CD8-positive, alpha-beta memory T cell (primary cell): ENCODE measurements at places on chromosomes 12 and 14. TPM values are rescaled to one million over a fixed set of nuclear protein-coding genes. Genes with fewer than 3 reads are reported as not detected.

Gene COPS7A
- total RNA-seq, result 49.7 TPM

Gene ACRBP
- total RNA-seq, result 1.8 TPM

Gene PSMD9
- total RNA-seq, result 89.9 TPM

Gene LRRC10
- not detected for total RNA-seq

Gene FAM181A
- not detected for total RNA-seq

Gene KTN1
- total RNA-seq, result 146 TPM

DNA sequence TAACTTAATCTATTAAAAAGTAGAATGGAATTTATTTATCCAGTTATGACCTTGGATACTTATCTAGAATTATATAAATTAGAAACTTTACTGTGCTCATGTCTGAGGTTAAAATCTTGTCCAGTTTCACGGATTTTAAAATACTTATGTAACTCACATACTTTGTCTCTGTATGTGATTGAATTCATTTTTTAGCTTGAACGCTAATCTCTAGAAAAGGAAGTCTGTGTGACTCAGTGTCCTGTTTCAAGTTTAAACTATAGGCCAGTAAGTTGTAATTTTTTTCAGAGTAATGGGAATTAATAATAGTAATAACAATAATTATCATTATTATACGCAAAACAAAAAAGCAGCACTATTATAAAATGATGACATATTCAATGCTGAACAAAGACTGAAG, 168.6 kb downstream of the CPNE8 start:
- no peaks in the 10 kb centered on the region for H3K27me3 ChIP-seq
- no peak overlapping the region for H3K4me3 ChIP-seq
- no peaks in the 10 kb centered on the region for H3K4me1 ChIP-seq

GRCh38 chr14:89085231-89085731, 260.8 kb downstream of the TTC8 start:
- H3K4me3 ChIP-seq, result no peak overlapping the region
- no peaks in the 10 kb centered on the region for H3K27me3 ChIP-seq
- DNase-seq, result no peak
- no peaks in the 10 kb centered on the region for H3K36me3 ChIP-seq
- H3K4me1 ChIP-seq, result no peaks in the 10 kb centered on the region

DNA sequence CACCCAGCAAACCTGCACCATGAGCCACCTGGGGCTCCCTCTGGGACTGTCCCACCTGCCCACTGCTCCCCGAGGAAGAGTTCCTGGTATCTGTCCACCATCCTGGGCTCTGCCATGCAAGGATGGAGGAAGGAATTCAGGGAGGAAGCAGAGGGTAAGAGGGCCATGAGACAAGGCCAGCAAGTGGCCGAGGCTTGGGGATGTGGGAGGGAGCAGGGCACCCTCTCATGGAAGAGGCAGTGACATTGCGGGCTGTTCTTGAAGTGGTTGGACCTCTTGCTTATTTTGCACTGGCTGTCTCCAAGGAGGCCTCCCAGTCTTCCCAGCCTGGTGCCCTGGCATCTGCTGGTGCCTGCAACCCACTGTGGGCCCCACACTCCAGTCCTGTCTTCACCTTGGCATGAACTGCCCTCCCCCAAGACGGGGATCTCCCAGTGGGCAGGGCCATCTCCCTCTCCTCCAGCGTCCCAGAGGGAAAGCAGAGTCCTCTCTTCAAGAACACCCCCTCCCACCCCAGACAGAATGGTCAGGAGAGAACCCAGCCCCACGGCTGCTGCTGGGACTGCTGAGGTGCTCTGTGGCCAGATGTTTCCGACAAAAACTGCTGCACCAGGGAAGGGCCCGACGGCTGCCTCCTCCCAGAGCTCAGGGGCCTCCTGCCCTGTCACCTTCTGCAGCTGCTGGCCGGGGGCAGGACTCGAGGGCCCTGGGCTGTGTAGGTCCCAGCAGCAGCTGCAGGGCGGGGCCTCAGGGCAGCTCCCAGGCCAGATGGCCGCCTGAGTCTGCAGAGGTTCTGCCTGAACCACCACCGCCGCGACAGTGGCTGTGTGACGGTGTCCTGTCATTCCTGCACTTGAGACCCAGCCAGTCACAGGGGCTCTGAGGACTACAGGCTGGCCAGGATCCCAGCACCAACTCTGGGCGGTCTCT, 1.8 kb upstream of the AKT1 start:
- H3K27ac ChIP-seq, result no peak overlapping the region
- H3K4me3 ChIP-seq, result no peak overlapping the region
- H3K4me1 ChIP-seq, result peaks cover 48% of the 10 kb centered on the region
- no peak for DNase-seq
- no peaks in the 10 kb centered on the region for H3K27me3 ChIP-seq

DNA sequence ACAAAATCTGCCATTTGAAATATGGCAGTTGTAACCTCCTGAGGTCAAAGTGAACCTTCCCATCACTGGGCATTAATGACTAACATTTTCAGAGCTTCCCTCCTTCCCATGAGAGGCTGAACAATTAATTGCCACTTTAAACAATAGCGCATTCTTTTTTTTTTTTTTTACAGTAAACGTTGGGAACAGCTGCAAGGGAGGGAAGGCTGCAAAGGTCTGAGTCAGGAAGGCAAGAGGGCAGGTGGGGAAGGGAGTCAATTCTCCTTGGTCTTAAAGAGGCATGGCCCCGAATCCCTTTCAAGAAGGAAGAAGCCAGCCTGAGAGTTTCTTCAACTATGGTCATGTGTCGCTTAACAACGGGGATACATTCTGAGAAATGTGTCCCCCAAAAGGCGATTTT, 41.0 kb upstream of the PLEKHG3 start:
- no peaks in the 10 kb centered on the region for H3K27me3 ChIP-seq
- no peak for DNase-seq
- H3K27ac ChIP-seq, result no peak overlapping the region
- no peak overlapping the region for H3K4me3 ChIP-seq

DNA sequence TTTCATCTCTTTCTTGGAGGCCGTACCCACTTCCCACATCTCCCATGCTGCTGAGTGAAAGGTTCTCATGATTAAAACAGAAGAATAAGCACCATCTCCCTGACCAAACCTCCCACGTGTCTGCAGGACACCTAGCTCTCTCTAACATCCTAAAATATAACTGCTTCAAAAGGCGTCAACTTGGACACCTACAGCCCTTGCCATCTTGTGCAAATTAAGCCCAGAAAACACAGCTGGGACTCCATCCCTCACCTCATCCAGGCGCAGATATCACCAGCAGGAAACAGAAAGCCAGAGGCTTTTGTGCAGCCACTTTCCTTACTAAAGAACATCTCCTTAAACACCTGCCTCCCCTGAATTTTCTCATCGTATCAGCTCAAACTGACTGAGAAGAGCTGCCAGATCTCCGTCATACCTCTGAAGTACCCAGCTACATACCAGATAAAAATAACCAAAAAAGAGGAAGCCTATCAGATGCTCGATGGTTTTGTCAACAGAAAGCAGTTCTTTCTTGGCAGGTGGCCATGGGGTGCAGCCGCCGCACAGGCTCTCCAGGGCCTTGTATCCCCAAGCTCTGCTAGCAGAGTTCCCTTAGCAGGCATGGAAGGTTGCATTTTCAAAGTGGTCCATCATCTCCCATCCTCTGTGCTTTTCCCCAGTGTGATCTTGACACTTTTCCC, 28.8 kb downstream of the MAP3K9 start:
- H3K27me3 ChIP-seq, result no peaks in the 10 kb centered on the region
- H3K27ac ChIP-seq, result no peak overlapping the region
- no peak for DNase-seq
- H3K4me1 ChIP-seq, result peaks cover 7% of the 10 kb centered on the region
- no peaks in the 10 kb centered on the region for H3K36me3 ChIP-seq

- no peak overlapping the region for H3K4me3 ChIP-seq
- no peaks in the 10 kb centered on the region for H3K27me3 ChIP-seq
- H3K4me1 ChIP-seq, result no peaks in the 10 kb centered on the region
- DNase-seq, result no peak
These were observed 6.5 kb downstream of the OR6C74 start for GRCh38 chr12:55250944-55251343.

DNA sequence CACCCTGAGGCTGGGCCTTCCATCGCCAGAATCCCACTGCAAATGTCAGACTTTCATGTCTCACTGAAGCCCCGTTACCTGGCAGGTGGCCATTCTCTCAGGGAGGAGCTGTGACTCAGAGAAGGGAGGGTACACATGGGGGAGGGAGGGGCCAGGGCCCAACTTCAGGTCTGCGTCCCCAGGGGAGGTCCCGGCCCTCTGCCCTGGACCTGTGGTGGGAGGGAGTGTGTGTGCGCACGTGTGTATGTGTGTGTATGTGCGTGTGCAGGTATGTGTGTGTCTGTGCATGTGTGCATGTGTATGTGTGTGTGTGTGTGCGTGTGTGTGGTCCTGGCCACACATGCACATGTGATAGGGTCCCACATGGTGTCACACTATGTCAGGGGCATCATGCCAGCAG, 50.9 kb downstream of the MVK start:
- no peaks in the 10 kb centered on the region for H3K36me3 ChIP-seq
- H3K27ac ChIP-seq, result no peak overlapping the region
- no peaks in the 10 kb centered on the region for H3K4me1 ChIP-seq
- no peaks in the 10 kb centered on the region for H3K27me3 ChIP-seq
- DNase-seq, result no peak
- no peak overlapping the region for H3K4me3 ChIP-seq

GRCh38 chr14:103830511-103831270, 16.7 kb downstream of the PPP1R13B start:
- no peak overlapping the region for H3K27ac ChIP-seq
- no peak for DNase-seq
- no peaks in the 10 kb centered on the region for H3K36me3 ChIP-seq
- H3K4me3 ChIP-seq, result no peak overlapping the region

GRCh38 chr12:78086553-78087362, 256.1 kb downstream of the NAV3 start:
- no peak overlapping the region for H3K27ac ChIP-seq
- no peaks in the 10 kb centered on the region for H3K36me3 ChIP-seq
- DNase-seq, result no peak
- no peak overlapping the region for H3K4me3 ChIP-seq

DNA sequence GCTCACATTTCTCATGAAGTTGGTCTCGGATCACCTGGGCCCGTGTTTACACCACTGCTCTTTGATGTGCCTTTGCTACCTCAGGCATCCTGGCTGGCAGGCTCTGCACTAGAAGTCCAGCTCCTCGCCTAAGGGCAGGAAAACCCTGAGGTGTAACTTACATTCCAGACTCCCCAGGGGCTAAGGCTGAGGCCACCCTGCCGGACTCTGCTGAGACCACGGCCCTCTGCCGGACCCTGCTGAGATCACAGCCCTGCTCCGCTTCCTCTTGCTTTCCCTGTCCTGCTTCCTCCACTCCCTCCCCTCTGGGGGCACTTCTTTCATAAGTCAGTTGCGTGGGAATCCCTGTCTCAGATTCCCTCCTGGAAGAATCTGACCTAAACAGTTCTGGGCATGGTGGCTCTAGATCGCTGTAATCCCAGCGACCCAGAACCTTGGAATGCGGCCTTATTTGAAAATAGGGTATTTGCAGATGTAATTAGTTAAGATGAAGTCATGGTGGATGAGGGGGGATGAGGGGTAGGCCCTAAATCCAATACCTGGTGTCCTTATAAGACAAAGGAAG, 17.2 kb downstream of the RILPL1 start:
- H3K27ac ChIP-seq, result no peak overlapping the region
- H3K4me1 ChIP-seq, result no peaks in the 10 kb centered on the region
- no peaks in the 10 kb centered on the region for H3K36me3 ChIP-seq
- H3K27me3 ChIP-seq, result no peaks in the 10 kb centered on the region
- DNase-seq, result no peak

- H3K27me3 ChIP-seq, result no peaks in the 10 kb centered on the region
- peaks cover 17% of the 10 kb centered on the region for H3K4me1 ChIP-seq
- H3K27ac ChIP-seq, result no peak overlapping the region
- no peaks in the 10 kb centered on the region for H3K36me3 ChIP-seq
- no peak overlapping the region for H3K4me3 ChIP-seq
These were observed 6.8 kb upstream of the NR4A1 start for GRCh38 chr12:52044292-52044983.

DNA sequence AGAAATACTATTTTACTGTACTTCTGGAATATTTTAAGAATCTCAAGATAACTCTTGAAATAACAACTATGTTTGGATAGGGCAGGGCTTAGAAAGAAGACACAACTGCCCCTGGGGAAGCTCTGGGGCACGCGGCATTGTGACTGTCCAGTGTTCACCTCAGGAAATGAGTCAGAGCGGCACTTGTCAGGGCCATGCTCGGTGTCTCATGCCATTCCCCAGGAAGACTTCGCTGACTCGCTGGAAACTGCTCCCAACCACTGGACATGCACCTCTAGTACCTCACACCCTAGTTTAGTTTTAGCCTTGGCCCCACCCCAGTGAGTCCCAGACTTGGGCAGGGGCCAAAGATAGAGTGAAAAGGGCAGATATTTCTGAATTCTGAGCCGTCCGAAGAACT, 192.0 kb downstream of the TTC7B start:
- H3K36me3 ChIP-seq, result no peaks in the 10 kb centered on the region
- DNase-seq, result no peak
- H3K27me3 ChIP-seq, result no peaks in the 10 kb centered on the region
- no peak overlapping the region for H3K4me3 ChIP-seq

DNA sequence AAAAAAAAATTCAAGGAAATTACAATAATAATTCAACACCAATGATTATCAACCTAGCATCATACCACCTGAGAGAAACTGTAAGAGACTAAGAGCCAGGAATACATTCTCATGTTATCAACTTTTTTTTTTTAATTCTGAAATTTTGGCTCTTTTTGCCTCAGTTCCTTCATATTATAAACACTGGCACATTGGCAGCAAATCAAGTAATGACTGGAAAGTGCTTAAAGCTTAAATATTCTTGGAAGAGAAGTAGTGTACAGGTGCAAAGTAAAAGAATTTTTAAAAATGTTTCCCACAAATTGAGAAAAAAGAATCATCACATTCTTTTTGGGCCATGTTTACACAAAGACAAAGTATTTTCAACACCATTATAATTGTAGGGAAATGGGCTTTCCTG, 296.9 kb upstream of the SOX5 start:
- H3K4me3 ChIP-seq, result no peak overlapping the region
- H3K4me1 ChIP-seq, result no peaks in the 10 kb centered on the region
- no peaks in the 10 kb centered on the region for H3K36me3 ChIP-seq
- DNase-seq, result no peak
- H3K27me3 ChIP-seq, result no peaks in the 10 kb centered on the region
- no peak overlapping the region for H3K27ac ChIP-seq

DNA sequence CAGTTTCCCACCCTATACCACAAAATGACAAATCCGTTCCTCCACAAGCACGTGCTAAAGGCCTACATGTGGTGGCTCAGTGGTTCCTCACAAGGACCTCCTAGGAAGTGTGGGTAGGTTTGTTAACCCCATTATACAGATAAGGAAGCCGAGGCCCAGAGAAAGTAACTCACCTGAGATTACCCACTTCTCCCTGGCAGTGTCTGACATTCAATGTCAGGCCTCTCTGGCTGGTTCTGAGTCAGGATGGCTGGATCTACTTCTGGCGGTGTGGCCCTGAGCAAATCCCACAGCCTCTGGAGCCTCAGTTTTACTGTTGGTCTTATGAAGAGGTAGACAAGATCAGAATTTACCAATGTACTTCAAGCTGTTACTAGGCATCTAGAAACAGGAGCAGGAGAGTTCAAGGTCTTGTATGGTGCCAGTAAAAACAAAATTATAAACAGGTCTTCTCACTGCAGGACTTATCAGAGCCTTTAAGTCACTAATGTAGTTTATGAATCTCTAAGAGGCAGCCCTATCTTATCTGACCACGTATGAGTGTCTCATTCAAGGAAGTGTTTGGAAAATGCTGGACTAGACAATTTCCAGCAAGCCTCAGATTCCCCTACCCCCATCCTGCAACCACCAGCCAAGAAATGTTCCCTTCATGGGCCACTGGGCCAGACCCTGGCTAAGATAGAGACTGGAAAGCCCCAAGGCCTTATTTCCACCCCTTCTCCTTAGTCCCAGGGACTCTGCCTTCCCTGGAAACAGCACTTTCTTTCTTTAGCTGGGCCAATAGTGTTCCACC, 4.2 kb downstream of the HSPB8 start:
- H3K36me3 ChIP-seq, result no peaks in the 10 kb centered on the region
- H3K4me3 ChIP-seq, result no peak overlapping the region
- no peak for DNase-seq
- H3K27me3 ChIP-seq, result no peaks in the 10 kb centered on the region
- H3K4me1 ChIP-seq, result no peaks in the 10 kb centered on the region
- no peak overlapping the region for H3K27ac ChIP-seq
